ENCODE measurements at places on chromosomes 3 and 15.

DNA sequence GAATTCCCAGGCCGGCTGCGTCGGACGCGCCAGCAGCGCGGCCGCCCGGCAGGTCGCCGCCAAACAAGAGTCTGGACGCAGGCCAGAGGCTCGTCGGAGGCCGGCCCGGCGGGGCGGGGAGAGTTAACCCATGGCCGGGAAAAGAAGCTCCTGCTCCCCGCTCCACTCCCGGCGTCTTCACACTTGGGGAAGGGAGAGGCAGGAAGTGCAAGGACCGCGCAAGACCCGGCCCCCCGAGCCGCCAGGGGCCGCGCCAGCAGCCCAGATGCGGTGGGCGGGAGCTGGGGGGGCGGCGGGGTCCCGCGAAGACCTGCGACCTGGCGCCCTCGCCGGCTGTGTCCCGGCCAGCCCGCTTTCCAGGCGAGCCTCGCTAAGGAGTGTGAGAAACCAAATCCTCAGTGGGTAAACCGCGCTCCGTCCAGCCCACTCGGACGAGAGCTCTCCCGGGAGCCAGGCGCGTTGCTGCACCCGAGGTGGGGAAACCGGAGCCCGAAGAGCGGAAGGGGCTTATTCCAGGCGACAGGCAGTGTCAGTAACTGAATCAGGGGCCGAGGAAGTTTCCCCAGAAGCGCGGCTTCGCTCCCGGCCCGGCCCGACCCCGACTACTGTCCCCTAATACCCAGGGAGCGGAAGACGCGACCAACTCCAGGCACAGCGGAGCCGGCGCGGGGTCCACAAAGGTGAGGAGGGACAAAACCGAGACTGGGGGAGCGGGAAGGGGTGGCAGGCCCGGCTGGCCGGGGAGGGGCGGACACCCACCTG is 721 bp downstream of the ADAMTS7 start:
- DNase-seq: peak; percentile 69

- no peak for DNase-seq
These were observed 8.9 kb upstream of the CHRNA3 start for GRCh38 chr15:78629716-78630065.

GRCh38 chr3:1072041-1072440 is 20.8 kb upstream of the CNTN6 start:
- DNase-seq: no peak

GRCh38 chr3:141250828-141251227 is 19.2 kb downstream of the PXYLP1 start:
- DNase-seq: no peak

DNA sequence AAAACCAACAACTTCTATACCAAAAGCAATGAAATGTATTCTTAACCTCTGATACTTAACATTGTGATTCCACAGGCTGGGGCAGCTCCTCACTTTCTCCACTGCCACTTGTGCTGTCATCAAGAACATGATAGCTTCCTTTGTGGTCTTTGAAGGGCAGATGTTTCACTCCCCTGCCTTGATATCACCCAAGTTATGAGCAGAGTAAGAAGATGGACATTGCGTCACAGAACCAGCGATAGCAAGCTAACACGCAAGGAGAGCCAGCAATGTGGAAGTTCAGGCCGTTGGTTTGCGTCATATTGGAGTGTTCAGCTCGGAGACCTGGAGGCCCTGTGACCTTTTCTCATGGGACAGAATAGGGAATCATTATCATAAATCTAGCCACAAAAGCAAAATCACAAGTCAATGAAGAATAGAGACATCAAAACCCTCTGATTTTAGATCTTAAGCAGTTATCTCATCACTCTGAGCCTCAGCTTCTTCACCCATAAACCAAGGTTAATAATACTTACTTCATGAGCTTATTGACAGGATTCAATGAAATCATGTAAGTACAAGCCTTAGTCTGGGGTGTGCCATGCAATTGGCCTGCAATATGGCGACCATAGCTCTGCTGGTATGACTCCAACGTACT is 183.8 kb upstream of the THBS1 start:
- DNase-seq: no peak

GRCh38 chr15:77985931-77986480 is 91.5 kb downstream of the TBC1D2B start:
- DNase-seq: no peak

DNA sequence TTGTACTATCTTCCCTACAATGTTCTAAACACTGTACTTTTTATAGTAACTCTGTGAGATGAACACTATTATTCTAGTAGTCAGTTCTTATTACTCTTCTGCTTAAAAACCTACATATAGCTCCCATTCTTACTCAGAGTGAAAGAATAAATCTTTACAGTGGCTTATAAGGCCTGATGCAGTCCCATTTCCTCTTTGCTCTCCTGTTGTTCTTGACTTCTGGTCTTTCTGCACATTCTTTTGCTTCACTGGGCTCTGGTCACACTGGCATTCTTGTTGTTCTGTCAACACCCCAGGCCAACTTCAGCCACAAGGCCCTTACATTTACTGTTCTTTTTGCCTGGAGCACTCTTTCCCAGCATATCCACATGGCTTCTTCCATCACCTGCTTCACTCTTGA is 58.2 kb upstream of the TP63 start:
- no peak for DNase-seq

DNA sequence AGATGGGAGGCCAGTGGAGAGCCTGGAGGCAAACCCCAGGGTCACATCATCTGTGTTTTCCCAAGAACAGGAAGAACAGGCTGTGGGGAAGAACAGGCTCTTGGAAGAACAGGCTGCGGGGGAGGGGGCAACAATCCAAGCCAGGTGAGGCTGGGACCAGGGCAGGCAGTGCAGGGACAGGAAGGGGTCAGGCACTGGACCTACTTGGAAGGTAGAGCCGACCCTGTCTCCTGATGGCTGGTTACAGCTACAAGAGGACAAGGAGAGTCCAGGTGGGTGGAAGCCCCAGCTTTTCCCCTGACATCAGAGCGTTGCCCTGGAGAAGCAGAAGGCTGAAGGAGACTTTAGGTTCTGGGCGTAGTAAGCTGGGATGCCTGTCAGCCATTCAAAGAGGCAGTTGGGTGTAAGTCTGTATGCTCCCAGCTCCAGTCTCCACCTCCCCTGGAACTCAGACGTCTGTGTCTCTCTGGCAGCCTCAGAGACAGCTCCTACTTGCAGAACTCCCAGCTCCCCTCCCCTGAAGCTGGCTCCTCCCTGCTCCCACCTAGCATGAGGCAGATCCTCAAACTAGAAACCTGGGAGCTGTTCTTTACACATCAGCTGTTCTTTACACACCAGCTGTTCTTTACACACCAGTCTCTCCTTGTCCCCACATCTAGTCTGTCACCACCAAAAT is 130.9 kb downstream of the DNAJB8 start:
- peak; percentile 49 for DNase-seq
